Right forelimb (tissue), 1 donor: ENCODE measurements at places on chromosomes 12 and 14.

DNA sequence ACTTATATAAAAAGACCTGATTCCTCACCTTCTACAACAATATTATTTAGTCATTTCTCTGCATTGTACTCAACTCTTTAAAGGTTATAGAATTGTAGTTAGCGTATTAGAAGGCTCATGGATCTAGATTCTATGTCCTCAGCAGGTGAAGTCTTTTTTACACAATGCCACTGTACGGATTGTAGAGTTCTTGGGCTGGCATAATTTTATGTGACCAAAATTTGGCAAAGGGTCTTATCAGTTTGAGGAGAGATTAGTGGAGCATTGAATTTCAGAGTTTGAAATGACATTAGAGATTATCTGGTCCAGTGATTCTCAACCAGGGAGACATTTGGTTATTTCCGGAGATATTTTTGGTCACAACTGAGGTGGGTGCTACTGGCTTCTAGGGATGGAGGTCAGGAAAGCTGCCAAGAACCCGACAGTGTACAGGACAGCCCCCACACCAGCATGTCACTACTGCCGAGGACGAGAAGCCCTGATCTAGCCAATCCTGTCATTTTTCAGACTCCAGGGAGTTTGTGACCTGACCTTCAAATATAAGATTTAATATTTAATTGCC, 63.9 kb downstream of the BICD1 start:
- no peak for DNase-seq

DNA sequence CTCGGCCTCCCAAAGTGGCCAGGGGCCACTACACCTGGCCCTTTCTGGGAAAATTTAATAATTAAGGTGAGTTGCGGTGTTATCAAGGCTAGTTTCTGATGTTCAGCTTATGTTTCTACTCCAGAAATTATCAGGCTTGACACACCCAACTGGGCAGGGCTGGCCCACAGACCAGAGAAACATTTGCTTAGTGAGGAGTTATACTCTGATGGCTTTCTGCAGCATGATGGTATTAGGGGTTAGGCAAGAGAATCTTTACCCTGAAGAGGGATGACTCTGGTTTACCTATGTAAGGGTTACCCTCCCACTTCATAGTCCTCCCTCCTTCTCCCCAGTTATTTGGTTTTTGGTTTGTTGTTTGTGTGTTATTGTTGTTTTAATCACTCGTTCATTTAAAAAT, 24.5 kb upstream of the HECTD1 start:
- DNase-seq = no peak

- DNase-seq = no peak
Measured at GRCh38 chr12:77734214-77734883, 96.3 kb upstream of the NAV3 start.

DNA sequence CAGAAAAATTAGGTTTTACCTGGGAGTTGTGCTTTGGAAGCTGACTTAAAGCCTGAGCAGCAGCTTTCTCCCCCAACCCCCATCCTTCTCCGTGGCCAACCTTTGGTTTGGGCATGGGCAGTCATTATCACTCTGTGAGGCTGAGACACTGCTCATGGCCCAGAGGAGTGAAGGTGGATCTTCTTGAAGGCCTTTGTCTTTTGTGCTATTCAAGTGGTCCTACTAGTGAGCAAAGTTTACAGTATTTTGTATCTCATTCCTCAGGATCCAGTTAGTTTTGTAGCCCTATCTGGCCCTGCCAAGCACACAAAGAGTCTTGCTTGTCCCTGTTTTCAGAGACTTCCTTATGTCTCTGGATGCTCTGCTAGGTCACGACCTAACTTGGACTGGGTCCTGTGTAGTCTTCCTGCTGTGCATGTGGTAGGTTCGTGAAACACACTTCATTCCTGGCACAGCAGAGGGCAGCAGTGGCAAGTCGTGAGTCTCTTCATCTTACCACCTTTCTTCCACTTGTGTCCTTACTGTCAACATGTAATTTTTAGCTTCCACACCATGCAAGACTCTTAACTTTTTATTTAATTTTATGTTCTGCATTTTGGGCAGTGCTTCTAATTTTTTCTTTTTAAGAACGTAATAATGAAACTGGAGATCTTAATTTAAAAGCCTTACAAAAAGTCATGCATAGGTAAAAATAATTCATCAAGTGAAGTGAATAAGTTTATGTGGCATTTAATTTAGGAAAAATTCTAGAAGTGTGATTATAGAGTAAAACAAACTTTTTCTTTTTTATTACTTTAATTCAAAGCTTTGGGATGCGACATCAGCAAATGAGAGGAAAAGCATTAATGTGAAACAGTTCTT, 53.7 kb downstream of the APAF1 start:
- no peak for DNase-seq

DNA sequence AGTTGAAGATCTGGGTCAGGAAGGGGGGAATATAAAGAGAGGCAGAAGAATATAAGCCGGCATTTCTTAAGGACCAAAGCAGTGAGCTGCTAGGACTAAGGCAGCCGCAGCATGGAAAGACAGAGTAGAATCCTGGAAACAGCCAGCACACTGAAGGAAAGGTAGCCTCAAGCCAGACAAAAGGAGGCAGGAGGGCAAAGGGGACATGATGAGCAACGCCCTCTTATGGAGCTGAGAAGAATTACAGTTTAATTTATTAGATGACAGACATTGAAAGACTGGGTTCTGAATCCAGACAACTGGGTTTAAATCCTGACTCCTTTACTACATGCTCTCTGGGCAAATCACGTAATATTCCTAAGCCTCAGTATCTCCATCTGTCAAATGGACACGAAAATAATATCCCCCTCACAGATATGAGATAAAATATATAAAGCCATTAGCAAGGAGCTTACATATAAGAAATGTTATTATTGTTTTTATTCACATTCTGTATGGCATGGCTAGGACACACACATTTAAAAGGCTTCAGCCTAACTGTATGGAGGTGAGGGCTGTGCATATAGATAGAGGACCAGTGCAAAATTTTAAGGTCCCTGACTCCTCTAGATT, 8.1 kb upstream of the PCED1B start:
- DNase-seq = no peak

- DNase-seq = no peak
Measured at GRCh38 chr12:666766-667308, 3.6 kb upstream of the NINJ2 start.

GRCh38 chr14:36690311-36691040, 28.8 kb downstream of the PAX9 start:
- DNase-seq = no peak

GRCh38 chr12:104846056-104846767, 111.9 kb downstream of the SLC41A2 start:
- no peak for DNase-seq

DNA sequence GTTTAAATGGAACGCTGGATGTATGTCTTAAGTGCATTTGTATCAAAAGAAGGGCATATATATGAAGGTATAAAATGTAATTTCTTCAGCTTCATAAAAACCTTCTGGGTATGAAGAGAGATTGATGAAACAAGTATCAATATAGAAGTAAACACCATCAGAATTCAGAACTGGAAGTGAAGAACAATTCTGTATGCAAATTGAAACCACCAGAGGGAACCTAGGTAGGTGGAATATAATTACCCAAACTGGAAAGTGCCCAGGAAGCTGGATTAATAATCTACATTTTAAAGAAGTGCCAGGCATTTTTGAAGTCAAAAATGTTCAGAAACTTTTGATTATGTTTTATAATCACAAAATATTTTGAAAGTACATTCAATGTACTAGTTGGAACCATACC, 336.2 kb upstream of the GARIN6 start:
- no peak for DNase-seq

DNA sequence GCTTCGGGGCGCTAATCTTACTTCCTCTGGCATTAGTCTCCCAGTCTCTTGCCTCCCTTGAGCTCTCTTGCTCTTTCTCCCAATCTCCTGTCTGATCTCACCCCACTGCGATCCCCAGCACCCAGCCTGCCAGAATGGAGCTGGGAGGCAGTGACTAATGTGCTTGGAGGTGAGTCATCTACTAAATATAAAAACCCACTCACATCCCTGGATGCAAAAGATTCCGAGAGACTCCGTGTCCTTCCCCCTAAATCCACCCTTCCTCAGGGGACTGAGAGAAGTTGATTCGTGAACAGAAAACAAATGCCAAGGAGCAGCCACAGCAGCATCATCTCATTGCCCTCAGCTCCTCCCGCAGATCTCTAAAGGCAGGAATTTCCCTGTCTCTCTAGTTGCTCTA, 45.7 kb upstream of the KCNA5 start:
- no peak for DNase-seq

DNA sequence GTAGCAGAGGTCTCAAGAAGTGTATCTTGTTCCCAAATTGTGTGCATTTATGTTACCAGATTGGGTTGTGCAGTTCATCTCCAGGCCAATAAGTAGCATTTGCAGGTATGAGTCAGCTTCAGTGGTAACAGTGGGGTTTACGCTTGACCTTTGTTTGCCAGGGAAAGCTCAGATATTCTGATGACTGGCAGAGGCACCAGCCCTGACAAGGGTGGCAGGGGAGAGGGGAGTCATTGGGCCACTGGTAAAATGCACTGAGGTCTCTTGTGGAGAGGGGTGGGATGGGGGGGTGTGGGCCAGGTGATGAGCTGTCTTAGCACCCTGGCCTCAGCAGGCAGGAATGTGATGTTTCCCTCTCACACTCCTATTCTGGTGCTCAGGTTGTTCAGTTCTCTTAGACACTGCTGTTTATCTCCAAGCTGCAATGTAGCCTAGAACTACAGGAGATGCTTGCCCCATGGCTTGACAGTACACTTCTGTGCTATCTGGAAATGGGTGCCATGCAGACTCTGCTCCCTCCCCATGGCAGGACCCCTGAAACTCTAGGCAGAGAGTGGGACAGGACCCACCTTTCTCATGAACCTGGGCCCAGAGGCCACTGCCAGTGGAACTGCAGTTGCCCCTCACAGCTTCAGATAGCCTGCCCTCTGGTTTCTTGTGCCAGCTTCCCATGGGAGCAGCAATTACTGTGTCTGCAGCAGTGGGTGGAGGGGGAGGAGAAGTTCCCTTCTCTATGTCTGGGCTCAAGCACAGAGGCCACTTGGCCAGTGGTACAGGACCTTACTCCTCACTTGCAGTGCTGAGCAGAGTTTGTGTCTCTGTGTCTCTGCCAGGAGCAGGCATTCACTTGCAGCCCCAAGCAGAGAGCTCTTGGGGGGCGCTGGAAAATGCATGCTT, 31.9 kb downstream of the USP15 start:
- DNase-seq = no peak

GRCh38 chr14:94451826-94452225, 774 bp downstream of the SERPINA11 start:
- no peak for DNase-seq

- no peak for DNase-seq
Measured at GRCh38 chr14:73788317-73788598, 63.4 kb upstream of the PTGR2 start.

GRCh38 chr12:49902399-49903350, 1.0 kb downstream of the FAIM2 start:
- DNase-seq = no peak

GRCh38 chr12:100566887-100567637, 6.4 kb upstream of the GAS2L3 start:
- DNase-seq = no peak

DNA sequence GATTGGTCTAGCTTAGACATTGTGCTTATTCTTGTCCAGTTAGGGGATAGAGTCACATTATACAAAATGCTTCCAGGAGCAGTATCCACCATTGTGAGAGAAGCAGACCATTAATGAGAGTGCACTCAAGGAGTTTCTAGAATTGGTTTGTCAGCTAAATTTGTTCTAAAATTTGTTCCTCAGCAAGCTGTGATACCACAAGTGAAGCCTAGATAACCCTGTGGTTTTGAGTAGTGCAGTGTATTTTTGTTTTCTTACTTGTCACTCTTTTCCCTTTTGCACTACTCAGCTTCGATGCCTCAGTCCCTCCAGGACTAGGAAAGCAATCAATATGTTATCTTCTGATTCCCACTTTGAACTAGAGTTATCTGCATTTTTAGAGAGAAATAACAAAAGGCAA, 42.5 kb upstream of the AKAP6 start:
- no peak for DNase-seq

- DNase-seq = no peak
Measured at GRCh38 chr14:20866963-20867362, 24.2 kb upstream of the RNASE3 start.

DNA sequence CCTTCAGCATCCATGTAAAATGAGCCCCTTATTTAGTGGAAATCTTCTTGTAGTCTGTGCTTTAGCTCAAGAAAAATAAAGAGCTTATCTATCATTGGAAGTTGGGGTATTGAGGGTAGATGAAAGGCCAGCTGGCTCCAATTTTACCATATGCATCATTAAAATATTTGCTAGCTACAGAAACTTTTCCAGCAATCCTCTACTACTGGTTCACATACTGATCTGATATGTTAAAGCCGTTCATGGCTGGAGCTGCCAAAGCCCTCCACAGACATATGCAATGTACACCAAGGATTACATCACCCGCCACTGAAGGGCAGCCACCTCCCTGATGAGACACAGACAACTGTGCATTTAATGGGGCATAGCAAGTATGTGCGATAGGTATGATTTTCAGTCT, 1205.3 kb downstream of the GALC start:
- DNase-seq = peak; percentile 57

- no peak for DNase-seq
Measured at GRCh38 chr12:65741656-65742017, 82.6 kb upstream of the HMGA2 start.

DNA sequence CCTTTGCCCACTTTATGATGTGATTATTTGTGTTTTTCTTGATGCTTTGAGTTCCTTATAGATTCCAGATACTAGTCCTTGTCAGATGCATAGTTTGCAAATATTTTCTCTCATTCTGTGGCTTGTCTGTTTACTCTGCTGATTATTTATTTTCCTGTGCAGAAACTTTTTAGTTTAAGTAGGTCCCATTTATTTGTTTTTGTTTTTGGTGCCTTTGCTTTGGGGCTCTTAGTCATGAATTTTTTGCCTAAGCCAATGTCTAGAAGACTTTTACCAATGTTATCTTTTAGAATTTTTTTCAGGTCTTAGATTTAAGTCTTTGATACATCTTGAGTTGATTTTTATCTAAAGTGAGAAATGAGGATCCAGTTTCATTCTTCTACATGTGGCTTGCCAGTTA, 667.3 kb downstream of the SLC16A7 start:
- no peak for DNase-seq

- peak; percentile 61 for DNase-seq
Measured at GRCh38 chr12:1796515-1797010, 23.8 kb upstream of the LRTM2 start.

DNA sequence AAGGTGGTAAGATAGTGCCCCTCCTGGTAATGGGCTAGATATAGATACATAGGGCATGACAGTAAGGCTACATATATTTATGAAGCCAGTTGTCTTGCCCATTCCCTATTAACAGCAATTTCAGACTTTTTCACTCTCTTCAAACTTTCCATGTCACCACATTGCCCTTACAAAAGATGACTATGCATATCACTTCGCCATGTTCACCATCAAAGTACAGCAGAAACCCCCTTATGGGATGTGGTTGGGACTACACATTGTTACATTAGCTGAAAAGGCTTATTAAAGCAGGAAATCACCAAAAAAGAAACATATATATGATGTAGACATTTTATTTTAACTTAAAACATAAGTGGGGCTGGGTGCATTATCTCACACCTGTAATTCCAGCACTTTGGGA, 9.8 kb upstream of the SMCO2 start:
- DNase-seq = no peak

GRCh38 chr12:104478396-104479122, 21.8 kb downstream of the CHST11 start:
- no peak for DNase-seq
